CD4-positive, alpha-beta memory T cell (primary cell): ENCODE measurements at places on chromosomes 6 and 20.
A peak's percentile ranks its signal among the peaks of the same experiment; 100 is the strongest.

DNA sequence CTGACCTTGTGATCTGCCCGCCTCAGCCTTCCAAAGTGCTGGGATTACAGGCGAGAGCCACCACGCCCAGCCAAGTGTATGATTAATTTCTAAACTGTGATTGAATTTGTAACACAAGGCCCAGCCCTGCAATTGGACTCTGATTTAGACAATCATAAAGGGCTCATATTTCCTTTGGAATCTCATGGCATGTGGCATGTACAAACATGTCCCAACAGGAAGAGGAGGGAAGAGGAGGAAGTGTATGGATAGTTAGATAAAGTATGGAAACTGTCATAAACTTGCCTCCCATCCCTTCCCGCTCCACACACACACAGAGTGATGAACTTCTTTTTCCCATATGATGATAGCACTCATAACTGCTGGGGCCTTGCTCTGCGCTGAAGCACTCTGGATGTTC, 27.2 kb upstream of the QKI start:
- no peak for DNase-seq

- no peak for DNase-seq
These were observed 642.1 kb downstream of the EPHA7 start for GRCh38 chr6:92777146-92777740.

DNA sequence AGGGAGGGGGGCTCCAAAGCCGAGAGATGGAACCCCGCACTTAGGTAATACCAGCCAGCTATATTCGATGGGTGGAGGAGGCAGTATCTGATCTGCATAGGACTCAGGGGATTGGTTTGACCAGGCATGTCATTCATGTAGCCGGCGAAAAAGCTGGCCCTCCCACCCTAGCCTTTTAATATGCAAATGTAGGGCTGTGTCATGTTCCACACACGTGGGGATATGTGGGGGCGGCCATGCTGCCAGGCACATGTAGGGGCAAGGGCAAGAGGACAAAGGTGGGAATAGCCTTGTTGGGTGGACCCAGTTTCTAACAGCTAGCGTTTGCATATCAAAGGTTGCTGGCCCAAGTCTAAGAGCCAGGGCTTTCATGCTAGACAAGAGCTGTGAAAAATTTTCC, 39.1 kb upstream of the DDR1 start:
- DNase-seq = no peak

GRCh38 chr20:52103913-52104545, 87.5 kb downstream of the ZFP64 start:
- no peak for DNase-seq

GRCh38 chr6:7559651-7560385, 18.3 kb downstream of the DSP start:
- no peak for DNase-seq

GRCh38 chr6:136086686-136087085, 163.4 kb downstream of the MTFR2 start:
- no peak for DNase-seq

DNA sequence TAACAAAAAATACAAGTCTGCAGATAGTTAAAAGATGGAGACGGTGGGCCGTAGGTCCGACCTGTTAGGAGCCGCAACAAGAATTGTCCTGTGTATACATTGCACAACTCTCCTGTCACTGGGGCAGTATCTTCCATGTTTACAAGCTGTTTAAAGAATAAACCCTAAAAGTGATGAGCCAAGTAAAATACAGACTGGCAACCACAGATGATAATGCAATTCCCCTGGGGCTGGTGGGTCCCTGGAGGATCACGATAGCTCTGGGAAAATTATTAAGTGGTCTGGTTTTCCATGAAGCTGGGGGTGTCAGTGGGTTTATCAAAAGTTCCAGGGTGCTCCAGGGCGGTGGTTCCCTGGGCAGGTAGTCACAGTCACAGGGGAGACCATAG, 8.1 kb upstream of the FAM50B start:
- DNase-seq = no peak

- no peak for DNase-seq
These were observed 1.5 kb downstream of the ZCCHC3 start for GRCh38 chr20:298776-299391.

GRCh38 chr6:159821122-159821521, 21.0 kb downstream of the PNLDC1 start:
- DNase-seq = no peak

GRCh38 chr6:56650191-56650590, 7.5 kb upstream of the DST start:
- no peak for DNase-seq

- DNase-seq = no peak
These were observed 26.6 kb downstream of the PREX1 start for GRCh38 chr20:48801197-48801596.

DNA sequence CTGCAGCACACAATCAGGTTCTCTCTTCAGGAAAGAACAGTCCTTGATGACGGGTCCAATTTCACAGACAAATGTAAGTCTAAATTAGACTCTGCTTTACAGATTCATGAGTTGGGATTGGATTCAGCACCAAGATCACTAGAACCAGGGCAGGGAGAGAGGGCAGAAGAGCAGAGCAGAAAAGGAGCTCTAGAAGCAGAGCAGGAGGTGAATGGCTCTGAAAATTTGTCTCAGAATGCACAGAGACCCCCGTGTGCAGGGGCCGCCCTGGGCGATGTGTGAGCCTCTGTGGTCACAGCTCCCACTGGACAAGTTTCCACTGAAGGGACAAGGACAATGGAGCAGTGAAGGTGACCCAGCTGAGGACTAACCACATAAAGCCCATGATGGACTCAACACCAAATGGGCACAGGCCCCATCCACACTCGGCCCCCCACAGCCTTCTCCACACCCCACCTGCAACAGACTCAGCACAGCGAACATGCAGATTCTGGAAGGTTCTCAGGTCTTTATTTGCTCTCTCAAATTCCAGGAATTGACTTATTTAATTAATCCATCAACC, 3.5 kb downstream of the HLA-B start:
- DNase-seq = peak; percentile 21

DNA sequence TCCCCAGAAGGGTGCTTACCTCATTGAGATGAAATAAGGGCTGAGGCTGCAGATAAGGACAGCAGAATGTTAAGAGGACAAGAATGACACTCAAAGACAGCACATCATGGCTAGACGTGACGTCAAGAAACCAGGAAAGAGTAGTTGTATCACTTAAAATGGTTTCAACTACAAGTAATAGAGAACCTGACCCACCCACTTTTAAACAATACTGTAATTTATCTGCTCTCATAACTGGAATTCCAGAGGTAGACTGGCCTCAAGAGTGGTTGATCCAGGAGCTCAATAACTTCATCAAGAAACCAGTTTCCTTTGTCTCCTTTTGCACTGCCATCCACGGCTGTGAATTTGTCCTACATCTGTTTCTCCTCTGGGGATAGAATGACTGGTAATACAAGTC, 187.1 kb downstream of the EYA4 start:
- no peak for DNase-seq

DNA sequence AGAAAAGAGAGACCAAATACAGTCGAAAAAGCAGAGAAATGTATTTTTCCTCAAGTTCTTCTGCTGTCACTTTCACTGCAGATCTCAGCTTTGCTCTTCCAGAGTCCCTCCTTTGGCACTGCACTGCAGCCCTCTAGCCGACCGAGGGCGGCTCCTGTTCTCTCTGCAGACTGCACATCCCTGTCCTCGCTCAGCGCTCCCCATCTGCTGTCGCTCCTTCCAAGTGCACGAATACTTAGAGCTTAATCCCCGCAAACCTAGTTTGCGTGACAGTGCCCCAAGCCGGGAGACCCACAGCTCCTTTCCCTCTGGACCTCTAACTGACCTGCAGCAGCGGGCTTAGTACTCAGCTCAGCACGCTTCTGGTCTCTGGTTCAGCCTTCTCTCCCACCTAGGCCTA, 15.2 kb downstream of the RPP21 start:
- no peak for DNase-seq

DNA sequence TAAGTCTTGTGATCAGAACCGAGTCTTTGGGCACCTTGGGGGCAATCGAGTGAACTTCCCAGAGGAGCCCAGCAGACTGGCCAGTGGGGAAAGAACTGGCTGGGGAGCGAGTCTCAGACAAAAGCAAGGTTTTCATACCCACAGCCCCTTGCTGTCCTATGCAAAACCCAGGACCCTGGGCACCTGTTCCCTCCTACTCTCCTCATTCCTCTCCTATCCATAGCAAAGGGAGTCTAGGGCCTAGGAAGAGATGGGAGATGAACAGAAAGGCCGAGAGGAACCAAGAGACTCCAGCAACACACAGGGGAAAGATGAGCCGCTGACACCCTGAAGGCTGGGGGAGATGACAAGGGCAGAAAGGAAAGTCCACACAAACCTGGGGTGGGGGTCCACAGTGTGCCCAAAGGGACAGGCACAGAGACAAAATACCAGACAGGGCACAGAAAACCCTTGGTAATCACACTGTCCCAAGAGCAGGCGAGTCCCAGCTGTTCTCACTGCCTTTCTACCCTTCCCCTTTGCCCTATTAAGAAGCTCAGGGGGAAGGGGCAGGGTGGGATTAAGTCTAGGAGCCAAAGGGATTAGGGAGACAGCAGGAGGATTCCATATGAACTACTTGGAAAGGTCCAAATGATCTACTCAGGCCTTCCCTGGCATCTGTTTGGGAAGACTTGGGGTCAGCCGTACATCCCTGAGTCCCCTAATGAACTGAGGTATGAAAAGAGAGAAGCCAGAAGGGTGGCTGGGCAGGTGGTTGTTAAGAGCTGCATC, 6.5 kb downstream of the PPP1R18 start:
- no peak for DNase-seq

GRCh38 chr6:115909923-115910546, 150.7 kb downstream of the FRK start:
- DNase-seq = no peak

- no peak for DNase-seq
These were observed 58.1 kb downstream of the UBE2V1 start for GRCh38 chr20:50054626-50055511.

DNA sequence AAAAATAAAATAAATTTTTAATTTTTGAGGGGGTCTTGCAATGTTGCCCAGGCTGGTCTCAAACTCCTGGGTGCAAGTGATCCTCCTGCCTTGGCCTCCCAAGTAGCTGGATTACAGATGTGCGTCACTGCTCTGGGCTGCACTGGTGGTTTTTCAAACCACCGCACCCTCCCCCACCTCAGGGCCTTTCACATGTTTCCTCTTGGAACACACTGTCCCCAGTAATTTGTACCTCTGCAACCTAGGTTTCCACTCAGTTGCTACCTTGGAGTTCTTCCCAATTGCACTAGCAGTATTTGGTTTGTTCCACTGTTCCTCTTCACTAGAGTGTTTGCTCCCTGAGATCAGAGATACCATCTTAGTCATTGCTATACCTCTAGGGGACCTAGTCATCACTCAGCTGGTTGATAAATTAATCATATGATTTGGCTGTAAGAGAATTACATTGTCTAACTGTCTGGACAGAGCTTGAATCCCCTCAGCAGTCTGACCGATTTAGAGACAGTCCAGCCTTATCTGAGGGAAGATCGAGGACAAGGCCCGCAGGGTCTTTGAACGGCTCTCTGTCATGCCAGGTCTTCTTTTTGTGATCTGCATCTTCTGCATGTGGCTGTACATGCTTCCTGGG, 32.0 kb downstream of the CEP43 start:
- DNase-seq = no peak

DNA sequence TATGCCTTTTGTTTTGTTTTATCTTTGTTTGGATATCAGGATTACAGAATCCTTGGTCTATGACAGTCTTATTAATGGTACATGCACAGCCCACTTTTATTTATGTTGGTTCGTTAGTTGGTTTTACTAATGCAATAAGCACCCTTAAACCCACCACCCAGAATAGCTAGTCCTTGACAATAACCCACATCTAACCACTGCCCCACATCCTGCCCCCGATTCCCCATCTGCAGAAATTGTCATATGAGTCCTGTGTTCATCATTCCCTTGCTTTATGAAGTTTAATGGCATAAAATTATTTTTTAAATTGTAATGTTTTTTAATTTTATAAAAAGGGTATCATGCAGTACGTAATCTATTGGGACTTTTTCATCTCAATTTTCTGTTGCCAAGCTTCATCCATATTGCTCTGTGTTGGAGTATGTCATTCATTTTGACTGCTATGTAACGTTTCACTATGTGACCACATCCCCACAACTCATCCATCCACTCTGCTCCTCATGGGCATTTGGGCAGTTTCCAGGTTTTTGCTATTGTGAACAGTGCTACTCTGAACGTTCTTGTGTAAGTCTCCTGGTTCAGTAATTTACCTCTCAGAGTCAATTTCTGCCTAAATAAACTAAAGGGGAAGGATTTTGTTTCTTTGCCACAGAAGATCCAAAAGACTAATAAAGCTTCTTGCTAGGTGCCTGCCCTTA, 150.4 kb downstream of the MRPL14 start:
- DNase-seq = no peak

DNA sequence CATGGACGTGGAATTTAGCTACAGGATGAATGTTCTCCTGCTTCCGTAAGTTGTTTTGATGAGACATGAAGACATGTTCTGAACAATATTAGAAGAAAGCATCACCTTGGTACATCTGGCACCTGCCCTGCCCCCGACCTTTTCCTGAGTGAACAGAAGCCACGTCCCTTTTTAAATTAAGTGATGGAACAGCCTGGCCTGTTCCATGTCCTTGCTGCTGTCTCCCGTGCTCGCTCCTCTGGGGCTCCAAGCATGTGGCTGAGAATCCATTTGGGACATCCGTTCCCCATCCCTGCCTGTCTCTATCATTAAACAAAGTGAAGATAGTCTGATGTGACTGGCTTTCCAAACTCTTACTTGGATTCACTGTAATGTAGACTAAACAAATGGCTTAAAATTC, 36.4 kb downstream of the ERMARD start:
- DNase-seq = no peak

DNA sequence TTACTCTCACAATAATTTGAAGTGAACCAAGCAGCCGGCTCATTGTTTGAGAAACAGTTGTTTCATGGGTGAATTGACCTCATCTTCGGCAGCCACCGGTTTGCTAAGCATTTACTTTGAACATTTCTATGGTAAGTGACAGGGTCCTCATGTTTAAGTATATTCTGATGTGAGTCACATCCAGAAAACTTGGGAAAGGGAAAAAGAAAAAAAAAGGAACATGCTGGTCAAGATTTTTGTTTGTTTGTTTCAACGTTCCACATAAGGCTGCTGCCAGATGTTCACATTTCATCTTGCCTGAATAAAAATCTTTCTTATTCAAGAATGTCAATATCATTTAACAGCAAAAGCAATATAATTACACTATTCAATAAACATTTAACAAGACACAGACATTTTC, 55.0 kb upstream of the EXOC2 start:
- no peak for DNase-seq

- peak; percentile 15 for DNase-seq
These were observed 25.1 kb upstream of the KIAA0408 start for GRCh38 chr6:127484212-127484863.
